Stimulated activated CD4-positive, alpha-beta T cell treated with anti-CD3 and anti-CD28 coated beads, Interleukin-1b, Interleukin-23, amount 100 ng/mL, for 48 hours (primary cell): ENCODE measurements at places on chromosomes 7 and 10.

DNA sequence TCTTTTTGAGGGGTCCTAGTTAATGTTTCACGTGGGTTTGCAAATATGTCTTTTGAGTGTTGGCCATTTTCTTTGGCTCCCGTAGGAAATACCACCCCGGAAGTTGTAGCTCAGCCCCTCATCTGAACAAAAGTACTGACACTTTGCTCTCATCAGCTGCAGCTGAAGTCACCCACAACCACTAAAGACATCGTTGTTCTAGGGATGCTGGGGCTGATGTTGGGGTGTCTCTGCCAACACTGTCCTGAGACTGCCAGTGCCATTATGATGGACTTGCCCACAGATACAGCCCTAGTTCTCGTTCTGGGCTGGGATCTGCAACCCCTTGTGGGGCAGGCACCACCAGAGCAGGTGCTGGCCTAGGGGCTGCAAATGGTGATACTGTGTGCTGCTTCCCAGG, 82.6 kb upstream of the ARHGAP21 start:
- no peak for DNase-seq

- no peak for DNase-seq
These were observed 69.4 kb downstream of the HYCC1 start for GRCh38 chr7:22944510-22944909.

GRCh38 chr7:42606193-42606905, 305.5 kb downstream of the C7orf25 start:
- no peak for DNase-seq

DNA sequence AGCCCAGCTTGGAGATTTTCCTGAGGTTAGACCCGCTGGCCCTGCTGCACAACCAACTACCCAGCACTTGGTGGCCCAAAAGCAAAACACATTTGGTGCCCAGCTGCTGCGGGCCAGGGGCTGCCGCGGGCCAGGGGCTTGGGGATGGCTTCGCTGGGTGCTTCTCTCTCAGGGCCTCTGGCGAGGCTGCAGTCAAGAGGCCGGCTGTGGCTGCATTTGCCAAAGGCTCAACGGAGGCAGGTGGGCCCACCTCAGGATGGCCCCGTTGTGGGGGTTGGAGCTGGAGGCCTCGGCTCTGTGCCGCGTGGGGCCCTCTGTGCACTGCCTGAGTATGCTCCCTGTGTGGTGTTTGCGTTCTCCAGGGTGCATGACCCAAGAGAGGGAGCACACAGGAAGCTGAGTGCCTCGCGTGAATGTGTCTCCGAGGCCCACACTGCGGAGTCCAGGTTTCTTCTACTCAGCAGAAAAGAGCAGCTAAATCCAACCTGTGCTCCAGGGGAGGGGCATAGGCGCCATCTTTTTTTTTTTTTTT, 17.5 kb upstream of the UBE3C start:
- no peak for DNase-seq

DNA sequence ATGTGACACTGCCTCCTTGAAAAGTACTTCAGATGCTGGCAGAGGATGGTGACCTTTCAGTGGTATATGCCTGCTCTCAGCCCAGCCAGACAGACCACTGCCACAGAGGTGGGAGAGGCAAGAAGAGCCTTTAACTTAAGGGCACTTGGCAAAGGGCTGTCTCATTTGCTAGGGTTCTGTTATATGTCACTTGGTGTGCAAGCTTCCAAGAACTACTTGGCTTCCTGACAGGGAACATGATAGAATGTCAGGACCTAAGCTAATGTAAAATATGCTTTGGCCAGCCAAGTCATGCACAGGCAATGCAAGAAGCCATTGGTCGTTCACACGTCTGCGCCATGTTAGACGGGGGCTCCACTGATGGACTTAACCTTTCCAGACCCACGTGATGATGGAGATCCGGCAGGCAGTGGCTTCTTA, 54.7 kb downstream of the RBM20 start:
- DNase-seq, result no peak

GRCh38 chr10:1328981-1329614, 272.9 kb downstream of the WDR37 start:
- DNase-seq, result no peak

DNA sequence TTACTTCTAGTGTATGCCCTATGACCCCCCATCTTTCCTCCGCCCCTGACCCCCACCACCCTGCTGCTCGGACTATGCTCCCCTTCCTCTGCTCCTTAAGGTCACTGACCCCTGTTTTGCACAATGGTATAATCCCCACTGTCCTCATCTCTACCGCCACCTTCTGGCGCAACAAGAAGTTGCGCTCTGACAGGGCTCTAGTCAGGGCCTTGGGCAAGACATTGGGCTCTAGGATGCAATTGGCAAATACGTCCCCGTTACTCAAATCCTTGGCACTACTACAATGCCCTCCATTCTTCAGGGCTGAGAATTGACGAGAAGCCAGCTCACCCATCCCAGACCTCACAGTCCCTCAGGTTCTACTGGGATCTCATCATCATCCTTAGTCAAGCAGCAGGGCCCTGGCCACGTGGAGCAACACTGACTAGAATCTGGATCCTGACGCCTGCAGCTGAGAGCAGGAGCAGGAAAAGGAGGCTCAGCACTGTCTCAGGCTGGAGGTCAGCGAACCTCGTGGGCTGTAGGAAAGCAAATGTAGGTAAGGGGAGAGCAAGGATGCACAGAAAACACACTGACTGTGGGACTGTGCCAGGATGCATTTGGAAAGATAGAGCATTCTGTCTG, 10.6 kb downstream of the LRIT2 start:
- DNase-seq, result peak; percentile 24

DNA sequence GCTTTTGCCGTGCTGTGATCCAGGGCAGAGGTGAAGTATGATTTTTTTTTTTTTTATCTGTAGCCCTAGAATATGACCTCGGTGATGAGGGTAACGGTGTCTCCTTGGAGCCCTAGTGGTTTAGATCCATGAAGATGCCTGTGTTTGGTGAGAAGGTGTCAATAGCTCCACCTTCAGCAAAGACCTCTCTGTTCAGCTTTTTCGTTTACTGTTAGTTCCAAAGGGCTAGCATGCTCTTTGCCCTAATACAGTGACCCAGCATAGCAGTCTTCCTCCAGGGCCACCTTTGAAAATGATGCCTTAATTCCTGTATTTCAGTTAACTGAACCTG, 746 bp upstream of the MRPS16 start:
- no peak for DNase-seq

- no peak for DNase-seq
These were observed 2.1 kb upstream of the CREM start for GRCh38 chr10:35124540-35124939.

- no peak for DNase-seq
These were observed 65.6 kb downstream of the HBP1 start for GRCh38 chr7:107234436-107234835.

DNA sequence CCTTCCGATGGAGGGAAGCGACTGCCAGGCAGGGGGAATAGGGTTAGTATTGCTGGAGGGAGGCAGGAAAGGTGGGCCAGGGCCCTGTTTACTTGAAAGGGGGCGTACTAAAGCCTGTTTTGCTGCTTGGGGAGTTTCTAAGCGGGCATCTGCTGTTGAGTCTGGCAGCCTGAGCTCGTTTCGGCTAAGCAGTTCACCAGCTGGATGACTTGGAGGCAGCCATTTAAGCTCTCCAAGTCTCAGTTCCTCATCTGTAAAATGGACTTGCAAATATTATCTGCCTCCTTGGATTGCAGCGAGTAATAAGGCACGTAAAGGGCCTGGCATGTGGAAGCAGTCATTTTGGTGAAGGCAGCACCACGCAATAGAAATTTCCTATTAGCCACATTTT, 44.0 kb downstream of the LDB3 start:
- no peak for DNase-seq

GRCh38 chr10:27482984-27483956, 20.8 kb upstream of the RAB18 start:
- DNase-seq, result no peak

GRCh38 chr7:99083733-99084132, 60.2 kb downstream of the SMURF1 start:
- no peak for DNase-seq

DNA sequence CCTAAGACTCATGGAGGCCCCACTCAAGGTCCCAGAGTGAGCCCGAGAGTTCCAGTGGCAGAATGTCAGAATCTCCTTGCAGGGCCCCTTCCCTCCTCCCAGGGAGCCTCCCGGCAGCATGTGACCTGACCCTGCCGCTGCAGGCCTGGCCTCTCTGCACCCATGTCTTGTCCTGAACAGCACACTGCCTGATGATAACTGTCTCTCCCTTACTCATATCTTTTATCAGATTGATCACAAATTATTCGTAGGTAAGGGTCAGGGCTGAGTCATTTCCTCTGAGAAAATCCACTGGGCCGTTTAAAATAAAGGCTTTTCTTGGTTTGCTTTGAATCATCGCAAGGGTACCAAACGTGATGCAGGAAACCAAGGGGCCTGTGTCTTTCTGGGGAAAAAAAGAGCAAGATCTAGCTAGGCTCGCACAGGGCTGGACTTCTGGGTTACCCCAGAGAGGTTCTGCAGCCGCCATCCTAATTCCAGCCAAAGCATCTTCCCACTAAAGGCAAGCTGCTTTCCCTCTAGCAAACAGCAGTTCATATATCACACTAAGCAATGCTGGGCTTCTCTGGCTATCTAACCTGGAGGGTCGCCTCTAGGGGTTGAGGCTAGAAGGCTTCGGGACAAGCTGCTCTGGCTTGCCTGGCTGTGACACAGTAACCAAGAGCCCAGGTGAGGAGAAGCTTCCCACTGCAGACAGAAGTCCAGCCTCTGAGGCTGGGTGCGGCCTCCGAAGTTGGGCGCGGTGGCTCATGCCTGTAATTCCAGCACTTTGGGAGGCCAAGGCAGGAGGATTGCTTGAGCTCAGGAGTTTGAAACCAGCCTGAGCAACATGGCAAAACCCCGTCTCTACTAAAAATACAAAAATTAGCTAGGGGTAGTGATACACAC, 104.9 kb downstream of the SPDYE5 start:
- DNase-seq, result peak; percentile 10

- DNase-seq, result peak; percentile 84
These were observed 66.4 kb upstream of the STRIP2 start for GRCh38 chr7:129367700-129368388.

DNA sequence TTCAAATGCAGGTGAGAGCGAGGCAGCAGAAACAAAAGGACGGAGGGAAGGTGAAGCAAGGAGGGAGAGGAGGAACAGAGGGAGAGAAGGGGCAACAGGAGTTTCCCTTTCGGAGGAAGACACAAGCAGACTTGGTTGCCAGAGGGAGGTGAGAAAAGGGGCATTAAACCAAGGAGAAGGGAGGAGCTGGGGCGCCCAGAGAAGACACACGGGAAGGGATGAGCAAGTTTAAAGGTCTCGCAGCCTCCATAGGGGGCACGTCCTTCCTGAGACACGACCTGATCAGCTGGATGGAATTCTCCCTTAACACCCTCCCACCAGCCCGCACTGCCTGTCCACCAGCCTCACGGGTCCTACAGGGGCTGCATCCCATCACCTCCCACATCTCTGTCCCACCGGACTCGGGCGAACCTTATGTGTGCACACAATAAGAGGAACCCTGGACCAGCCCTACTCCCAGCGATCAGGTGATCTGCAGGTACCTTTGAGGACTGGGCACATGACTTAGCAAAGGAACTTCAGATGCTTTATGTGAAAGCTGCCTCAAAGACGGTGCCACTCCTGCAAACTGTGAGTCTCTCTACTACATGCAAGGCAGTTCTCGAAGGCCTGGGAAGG, 251.2 kb downstream of the TNS3 start:
- no peak for DNase-seq

DNA sequence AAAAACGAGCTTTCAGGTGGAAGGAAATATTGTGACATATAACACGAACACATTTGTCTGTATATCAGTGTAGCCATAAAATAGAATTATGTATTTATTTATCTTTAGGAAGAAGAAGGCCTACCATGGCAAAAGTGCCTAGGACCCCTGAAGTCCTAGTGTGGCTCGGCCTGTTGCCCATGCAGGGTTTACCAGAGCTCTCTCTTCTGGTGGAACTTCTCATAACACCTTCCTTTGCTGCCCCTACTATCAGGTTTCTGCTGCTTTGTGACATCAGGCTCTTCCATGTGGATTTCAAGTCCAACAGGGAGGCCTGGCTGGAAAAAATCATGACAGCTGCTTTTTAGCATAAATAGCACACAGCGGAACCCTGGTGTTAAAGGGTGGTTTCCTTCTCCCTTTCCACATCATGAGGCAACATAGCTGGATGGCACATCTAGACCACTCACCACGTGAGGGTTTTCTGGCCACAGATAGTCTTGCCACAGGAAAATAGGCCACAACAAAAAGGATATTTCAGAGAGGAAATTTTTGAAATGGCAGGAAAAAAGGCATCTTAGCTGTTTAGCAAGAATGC, 44.8 kb upstream of the ADO start:
- no peak for DNase-seq

- no peak for DNase-seq
These were observed 13.5 kb upstream of the STK17A start for GRCh38 chr7:43569424-43569823.
